T follicular helper cell (primary cell): ENCODE measurements at places on chromosomes 3 and 15.

GRCh38 chr3:98073486-98073885 lies 13.5 kb upstream of the OR5AC2 start:
- DNase-seq, result no peak

DNA sequence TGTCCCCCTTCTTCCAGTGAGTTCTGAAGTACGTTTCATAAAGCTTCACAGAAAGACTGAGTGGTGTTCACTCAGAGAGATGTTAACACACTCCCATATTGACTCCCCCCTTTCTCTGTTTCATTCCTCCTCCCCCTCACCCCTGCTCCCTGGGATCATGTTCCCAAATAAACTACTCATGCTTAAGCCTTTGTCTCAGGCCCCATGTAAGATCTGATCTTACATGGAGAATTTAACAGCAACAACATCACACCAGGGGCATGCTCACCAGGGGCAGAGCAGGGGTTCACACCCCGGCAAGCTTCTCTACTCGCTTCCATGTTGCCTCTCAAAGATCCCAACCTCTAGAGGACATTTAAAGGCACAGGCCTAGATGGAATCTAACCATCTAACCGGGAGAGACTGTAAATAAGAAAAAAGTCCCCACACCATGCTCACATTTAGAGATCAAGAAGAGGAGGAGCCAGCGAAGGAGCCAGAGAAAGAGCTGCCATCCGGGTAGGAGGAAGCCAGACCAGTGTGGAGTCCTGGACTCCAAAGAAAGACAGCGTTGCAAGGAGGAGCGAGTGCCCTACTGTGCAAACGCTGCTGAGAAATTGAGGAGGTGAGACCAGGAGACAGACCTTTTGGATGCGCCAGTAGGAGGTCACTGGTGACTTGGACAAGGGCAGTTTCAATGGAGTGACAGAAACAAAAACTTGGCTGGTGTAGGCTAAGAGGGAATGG lies 21.4 kb upstream of the SRP14 start:
- no peak for DNase-seq

DNA sequence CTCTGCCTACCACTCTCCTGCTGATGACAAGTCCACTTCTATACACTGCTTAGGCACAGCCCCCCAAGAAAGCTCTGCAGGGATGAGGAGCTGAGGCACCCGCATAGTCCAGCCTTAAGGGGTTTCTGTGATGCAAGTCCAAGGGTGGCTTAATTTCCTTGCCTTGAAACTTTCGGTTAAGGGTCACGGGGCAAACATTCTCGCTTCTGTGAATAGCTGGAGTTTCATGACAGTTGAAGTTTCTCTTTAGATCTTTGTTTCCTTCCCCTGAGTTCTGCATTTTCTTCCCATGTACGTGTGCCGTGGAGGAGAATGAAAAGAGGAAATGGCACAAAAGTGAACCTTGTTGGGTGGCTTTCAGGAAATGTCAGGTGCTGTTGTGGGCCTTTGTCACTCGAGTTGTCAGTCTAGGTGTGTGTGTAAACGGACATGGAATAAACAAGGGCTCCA lies 7.0 kb downstream of the GPR160 start:
- DNase-seq, result no peak

DNA sequence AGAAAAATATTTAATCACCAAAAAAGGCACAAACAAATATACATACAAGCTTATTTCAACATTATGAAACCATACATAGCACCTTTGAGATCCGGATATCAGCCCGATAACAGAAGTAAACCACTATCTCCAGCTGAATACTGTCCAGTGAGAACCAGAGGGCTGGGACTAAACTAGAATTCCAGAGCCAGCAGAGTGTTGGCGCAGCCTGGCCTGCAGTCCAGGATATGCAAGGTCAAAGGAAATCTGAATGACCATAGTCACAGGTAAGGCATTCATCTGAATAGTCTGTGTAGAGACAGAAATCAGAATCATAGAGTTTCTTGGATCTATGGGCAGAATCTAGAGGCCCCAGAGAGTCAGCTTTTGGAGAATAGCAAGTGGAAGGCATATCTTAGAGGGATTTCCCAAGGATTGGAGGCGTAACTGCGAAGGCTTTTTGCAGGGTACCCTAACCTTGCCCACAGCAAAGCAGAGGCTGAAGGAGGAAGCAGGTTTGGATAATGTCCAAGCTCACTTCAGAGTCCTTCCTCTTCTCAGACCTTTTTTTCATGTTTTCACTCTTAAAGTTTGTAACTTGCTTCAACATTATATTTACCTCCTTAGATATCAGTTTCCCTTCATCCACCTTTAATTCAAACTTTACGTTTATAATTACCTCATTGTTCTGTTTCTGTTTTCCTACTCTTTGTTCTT lies 32.5 kb upstream of the TP63 start:
- no peak for DNase-seq

GRCh38 chr15:70494852-70495571 lies 268.3 kb downstream of the UACA start:
- no peak for DNase-seq

GRCh38 chr3:132987396-132987795 lies 50.8 kb upstream of the TMEM108 start:
- DNase-seq, result no peak

DNA sequence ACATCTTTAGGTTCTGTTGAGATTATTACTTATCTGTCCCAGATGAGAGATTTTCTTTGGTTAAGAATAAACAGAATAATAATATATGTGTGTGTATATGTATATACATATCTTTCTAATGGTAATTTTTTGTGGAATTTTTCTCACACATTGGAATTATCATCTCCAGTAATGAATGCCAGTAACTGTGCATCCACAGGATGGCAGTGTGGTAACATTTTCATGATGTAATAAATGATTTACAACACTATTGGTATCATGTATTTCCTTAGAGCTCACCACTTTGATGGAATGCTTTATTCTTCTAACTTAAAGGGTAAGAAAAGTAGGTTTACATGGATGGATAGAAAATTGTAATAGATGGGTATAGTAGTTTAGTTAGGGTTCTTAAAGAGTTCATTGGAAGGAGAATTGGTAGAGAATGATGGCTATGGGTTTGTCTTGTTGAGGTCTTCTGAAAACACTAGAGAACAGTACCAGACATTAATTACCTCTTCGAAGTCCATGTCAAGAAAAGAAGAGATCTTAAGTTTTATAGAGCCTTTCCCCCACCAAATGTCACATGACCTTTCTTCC lies 78.1 kb downstream of the STT3B start:
- DNase-seq, result no peak

DNA sequence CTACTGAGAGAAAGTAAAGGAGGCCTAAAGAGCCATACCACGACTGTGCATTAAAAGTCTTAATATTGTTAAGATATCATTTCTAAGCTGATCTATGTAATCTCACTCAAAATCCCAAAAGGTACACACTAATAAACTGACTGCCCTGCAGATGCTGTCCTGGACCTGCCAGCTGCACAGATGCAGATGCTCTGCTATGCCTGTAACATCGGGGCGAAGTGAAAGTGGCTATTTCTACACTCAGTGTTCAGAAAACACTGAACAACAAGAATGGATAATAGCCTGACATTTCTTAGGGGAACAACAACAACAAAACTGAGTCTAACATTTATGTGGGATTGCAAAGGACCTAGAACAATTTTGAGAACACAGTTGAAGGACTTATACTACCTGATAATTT lies 31.9 kb downstream of the RAD18 start:
- DNase-seq, result no peak

DNA sequence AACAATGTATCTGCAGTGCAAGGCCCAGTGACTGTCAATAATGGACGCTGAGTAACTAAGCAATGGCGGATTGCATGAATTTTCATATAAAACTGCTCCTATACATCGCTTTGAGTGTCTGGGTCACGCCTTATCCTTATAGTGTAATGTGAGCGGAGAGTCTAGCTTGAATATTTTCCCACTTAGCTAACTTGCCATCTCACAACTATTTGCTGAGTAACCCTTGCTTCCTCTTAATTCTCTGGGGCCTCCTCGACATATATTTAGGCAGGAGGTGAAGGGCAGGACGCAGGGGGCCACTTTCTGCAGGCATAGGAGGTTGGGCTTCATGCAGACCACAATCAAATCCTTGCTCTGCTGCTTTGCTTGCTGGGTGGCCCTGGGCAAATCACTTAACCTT lies 24.0 kb downstream of the ST8SIA2 start:
- DNase-seq, result no peak

GRCh38 chr3:151434151-151434890 lies 26.5 kb downstream of the IGSF10 start:
- DNase-seq, result no peak

GRCh38 chr3:141448606-141449220 lies 38.1 kb upstream of the RASA2 start:
- no peak for DNase-seq

GRCh38 chr3:102614021-102614569 lies 179.3 kb downstream of the ZPLD1 start:
- no peak for DNase-seq
